Left lobe of liver (tissue), 2 donors: ENCODE measurements at places on chromosomes 4 and X.

- no peak for DNase-seq
Measured at GRCh38 chr4:186920483-186920882, 196.8 kb upstream of the FAT1 start.

GRCh38 chrX:1673337-1673736, 58.5 kb downstream of the ASMT start:
- DNase-seq: no peak

DNA sequence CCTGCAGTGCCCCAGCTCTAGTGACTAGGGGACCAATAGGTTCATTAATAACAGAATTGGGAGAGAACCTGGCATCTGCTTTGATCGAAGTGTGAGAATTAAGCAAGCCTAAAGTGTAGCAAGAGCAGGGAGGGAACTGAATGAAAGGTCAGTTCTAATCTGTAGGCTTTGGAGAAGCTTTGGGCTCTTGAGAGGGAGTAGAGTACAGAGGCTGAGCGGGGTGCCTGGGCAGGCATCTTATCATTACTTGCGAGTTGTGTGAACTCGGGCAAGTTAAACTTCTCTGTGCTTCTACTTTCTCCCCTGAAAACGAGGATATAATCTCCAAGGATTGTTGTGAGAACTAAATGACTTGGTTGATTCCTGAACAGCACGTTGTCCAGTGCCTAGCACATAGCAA, 906 bp upstream of the PARM1 start:
- no peak for DNase-seq

- no peak for DNase-seq
Measured at GRCh38 chrX:96619588-96619987, 65.1 kb upstream of the DIAPH2 start.

- no peak for DNase-seq
Measured at GRCh38 chrX:102958794-102959193, 21.7 kb downstream of the RAB40AL start.

DNA sequence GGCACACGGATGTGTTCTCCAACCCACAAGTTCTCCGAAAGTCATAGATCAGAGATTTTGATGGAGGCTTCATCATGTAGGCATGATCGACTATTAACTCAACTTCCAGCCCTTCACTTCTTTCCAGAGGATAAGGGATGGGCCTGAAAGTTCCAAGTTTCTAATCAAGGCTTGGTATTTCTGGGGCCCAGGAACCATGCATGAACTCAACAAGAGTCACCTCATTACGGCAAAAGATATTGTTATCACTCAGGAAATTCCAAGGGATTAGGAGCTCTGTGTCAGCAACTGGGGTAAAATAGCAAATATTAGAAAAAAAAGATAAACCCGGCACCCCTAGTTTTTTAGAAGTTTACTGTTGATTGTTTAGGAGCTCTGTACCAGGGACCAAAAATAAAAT, 240.1 kb upstream of the PPP1R2C start:
- DNase-seq: no peak

DNA sequence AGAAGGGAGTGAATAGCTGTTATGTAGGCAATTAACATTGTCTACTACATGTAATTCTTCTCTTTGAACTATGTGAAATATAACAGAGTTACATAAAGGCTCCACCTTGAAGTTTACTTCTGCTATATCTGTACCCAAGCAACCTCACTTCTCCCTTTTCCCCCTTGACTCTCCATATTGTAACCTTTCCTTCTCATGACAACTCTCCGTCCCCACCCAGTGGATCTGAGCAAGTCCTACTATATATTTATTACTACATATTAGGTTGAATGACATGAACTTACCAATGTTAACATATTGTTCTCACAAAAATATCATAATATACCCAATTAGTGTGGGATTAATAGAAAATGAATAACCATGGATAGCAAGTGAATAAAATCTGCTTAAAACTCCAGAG, 93.2 kb upstream of the ATP8A1 start:
- DNase-seq: no peak

DNA sequence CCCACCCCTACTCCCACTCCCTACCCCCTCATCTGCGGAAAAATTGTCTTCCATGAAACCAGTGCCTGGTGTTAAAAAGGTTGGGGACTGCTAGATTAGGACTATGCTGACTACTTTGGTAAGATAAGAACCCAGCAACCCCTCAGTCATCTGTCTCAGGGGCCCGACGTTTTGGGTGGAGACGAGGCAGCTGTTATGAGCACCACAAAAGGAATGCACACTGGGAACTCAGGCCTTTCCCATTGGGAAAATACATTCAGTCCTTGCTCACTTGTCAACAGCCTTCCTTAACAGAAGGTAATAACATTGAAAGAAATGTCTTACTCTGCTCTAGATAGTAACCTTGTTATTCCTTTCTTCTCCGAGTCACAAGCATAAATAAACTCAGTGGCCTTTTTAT, 310.8 kb downstream of the AFF2 start:
- no peak for DNase-seq

DNA sequence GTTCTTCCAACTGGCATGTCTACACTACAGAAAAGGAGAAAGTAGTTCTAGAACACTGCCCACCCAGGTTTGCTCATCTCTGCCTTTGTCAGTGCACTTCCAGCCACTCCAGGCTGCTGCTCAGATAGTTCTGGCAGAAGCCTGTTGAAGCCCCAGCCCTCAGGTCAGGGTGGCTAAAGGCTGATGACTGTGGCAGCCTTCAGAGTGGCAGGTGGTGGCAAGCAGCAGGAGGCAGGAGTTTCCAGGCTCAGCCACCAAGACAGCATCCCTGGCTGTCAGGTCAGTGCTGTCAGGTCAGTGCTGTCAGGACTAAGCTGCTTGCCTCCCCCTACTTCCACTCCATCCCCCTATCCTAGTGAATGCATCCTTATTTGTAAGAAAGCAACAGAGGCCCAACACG, 100.4 kb downstream of the MAMLD1 start:
- no peak for DNase-seq

- DNase-seq: no peak
Measured at GRCh38 chrX:14777525-14777924, 95.3 kb downstream of the FANCB start.
